Fibroblast of lung (primary cell): ENCODE measurements at places on chromosomes 5 and 9. TPM values are rescaled to one million over a fixed set of nuclear protein-coding genes. Genes with fewer than 3 reads are reported as not detected.

DNA sequence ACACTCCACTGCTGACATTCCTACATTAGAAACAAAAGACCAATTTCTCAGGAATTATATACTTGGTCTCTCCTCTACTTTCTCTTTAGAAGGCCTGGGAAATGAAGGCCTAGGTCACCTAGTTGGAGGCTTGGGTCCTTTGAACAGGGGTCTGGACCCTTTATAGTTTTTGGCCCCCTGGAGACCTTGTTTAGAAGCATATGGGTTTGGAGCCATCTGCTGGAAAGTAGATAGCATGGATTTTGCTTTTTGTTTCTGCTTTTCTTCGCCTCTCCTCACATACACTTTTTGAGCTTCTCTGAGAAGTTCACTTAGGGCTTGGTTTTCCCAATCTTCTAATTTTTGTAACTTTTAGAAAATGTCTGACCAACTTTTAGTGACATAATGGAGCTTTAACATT, 67.1 kb upstream of the CDK20 start:
- no peaks in the 10 kb centered on the region for H3K36me3 ChIP-seq
- peak; percentile 33 for DNase-seq
- H3K4me1 ChIP-seq = no peaks in the 10 kb centered on the region
- no peaks in the 10 kb centered on the region for H3K27me3 ChIP-seq

GRCh38 chr9:108562176-108562575, 293.6 kb downstream of the ACTL7B start:
- no peaks in the 10 kb centered on the region for H3K27me3 ChIP-seq
- peaks cover 3% of the 10 kb centered on the region for H3K4me1 ChIP-seq
- no peak overlapping the region for H3K27ac ChIP-seq
- H3K36me3 ChIP-seq = no peaks in the 10 kb centered on the region

GRCh38 chr5:132380741-132381140, 11.2 kb downstream of the SLC22A5 start:
- H3K4me3 ChIP-seq = no peak overlapping the region
- no peaks in the 10 kb centered on the region for H3K27me3 ChIP-seq
- H3K36me3 ChIP-seq = no peaks in the 10 kb centered on the region
- H3K27ac ChIP-seq = no peak overlapping the region
- H3K4me1 ChIP-seq = peaks cover 3% of the 10 kb centered on the region

DNA sequence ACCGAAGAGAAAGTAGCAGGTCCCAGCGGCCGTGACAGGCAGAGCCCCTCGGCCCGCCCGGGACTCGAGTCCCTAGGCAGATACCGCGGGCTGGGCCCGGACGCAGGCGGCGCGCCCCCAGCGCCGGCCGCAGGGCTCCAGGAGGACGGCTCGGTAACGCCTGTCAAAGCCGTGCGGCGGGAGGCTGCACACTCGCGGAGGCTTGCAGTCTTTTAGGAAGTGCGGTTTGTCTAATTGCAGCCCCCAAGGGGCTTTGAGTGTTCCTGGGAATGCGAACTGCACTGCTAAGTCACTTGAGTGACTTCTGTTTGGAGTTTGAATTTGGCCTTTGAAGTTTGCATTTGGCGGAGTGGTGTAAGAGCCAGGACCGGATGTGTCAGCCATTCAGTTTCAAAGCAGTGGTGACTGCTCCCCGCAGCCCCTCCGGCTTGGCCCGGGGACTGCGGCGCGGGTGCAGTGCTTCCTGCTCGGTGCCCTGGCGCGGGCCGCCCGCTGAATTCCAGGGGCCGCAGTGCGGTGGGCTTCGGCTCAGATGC, 1.3 kb downstream of the MAP3K1 start:
- H3K27ac ChIP-seq = peak overlapping the region; percentile 26
- DNase-seq = peak; percentile 70
- peaks cover 2% of the 10 kb centered on the region for H3K4me1 ChIP-seq
- no peaks in the 10 kb centered on the region for H3K27me3 ChIP-seq
- H3K4me3 ChIP-seq = peak overlapping the region; percentile 87
- no peaks in the 10 kb centered on the region for H3K36me3 ChIP-seq

GRCh38 chr5:55577353-55578060, 42.7 kb upstream of the PLPP1 start:
- H3K27me3 ChIP-seq = no peaks in the 10 kb centered on the region
- no peak overlapping the region for H3K4me3 ChIP-seq
- no peaks in the 10 kb centered on the region for H3K36me3 ChIP-seq
- no peak overlapping the region for H3K27ac ChIP-seq

The PITX1 gene
- 1.7 and 7.0 TPM in 2 replicates for polyA plus RNA-seq

DNA sequence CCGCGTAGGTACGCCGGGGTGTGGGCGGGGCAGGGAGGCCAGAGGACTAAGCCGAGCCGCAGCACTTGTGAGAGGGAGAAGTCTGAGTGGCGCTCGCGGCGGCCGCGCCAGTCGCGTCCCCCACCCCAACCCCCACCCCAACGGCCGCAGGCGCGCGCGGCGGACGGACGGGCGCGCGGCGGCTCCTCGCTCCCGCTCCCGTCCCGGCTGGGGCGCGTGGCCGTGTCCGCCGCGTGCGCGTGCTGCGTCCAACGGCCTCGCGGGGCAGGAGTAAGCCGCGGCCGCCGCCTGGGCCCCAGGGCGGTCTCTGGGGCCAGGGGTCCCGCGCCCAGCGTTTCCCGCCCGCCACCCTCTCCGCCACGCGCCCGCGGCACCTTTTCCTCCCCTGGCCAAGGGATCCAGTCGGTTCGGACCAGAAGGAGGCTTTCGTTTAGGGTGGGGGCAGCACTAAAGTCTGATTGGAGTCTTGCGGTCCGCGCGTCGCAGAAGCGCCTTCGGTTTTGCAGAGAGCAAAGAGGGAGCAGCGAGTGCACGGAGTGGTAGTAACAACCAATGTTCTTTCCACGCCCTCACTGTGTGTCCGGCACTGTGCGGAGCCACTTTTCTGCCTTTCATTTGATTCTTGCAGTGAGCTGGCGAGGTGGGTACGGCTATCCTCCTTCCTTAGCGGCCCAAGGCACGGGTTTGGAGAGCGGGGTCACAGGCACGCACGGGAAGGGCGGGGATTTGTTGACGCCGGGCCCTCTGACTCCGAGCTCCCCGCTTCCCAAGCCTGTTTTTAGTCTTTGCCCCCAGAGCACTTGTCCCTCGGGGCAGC, 483 bp downstream of the G3BP1 start:
- H3K4me3 ChIP-seq = peak overlapping the region; percentile 94
- peak overlapping the region; percentile 90 for H3K27ac ChIP-seq
- peaks cover 5% of the 10 kb centered on the region for H3K4me1 ChIP-seq
- H3K27me3 ChIP-seq = no peaks in the 10 kb centered on the region

DNA sequence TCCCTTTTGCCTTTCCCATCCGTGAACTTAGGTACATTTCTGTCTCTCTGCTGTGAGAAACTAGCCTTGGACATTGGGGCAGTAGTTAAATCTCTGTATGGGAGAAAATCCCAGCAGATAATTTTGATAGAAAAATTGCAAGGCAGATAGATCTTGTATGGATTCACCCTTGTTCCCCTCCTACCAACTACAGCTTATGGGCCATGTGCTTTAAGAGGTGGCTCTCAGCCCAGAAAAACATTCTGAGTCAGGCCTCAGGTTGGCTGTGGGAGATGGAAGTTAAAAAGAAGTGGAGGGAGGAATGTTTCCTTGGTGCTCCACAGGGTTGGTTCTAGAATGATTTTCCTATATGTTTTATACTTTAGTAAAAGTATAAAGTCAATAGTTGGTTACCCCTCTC, 1.4 kb upstream of the KDM3B start:
- no peaks in the 10 kb centered on the region for H3K27me3 ChIP-seq
- H3K4me3 ChIP-seq = no peak overlapping the region
- H3K36me3 ChIP-seq = peaks cover 12% of the 10 kb centered on the region
- DNase-seq = peak; percentile 85
- H3K4me1 ChIP-seq = no peaks in the 10 kb centered on the region
- H3K27ac ChIP-seq = no peak overlapping the region

The FBXL7 gene
- polyA plus RNA-seq = 12.9 and 15.3 TPM in 2 replicates

DNA sequence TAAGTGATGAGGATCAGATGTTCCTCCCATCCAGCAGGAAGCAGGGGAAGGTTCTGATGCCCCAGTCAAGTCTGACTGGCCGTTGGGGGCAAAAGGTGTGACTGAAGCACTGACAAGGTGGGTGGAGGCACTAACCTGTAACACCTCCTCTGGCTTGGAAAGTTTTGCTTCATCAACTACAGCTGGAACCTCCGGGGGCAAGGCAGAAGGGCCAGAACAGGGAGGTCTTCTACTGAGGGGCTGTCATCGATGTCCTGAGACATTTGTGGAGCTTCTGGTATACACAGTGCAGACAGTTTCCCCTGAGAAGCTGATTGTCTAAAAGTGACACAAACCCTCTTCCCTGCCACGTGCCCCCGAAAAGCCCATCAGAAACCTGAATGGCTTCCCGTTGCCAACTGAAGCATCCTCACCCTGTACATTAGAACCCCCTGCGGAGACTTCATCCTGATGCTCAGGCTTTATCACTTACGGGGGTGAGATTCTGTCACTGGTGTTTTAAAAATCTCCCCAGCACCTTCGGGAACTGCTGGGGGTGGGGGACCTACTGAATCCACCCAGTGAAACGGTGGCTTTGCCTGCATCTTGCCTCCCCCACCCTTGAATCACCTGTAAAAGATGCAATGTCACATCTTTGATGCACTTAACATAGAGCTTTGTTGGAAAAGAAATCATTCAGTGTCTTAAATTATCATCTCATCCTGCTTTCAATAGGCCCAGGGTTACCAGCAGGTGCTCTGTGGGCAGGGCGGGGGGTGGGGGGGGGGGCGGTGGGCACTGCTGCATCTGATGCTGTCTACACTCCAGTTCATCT, 24.6 kb downstream of the TRAF1 start:
- H3K27me3 ChIP-seq = no peaks in the 10 kb centered on the region
- no peak overlapping the region for H3K27ac ChIP-seq
- no peaks in the 10 kb centered on the region for H3K4me1 ChIP-seq
- H3K36me3 ChIP-seq = no peaks in the 10 kb centered on the region
- DNase-seq = no peak
- H3K4me3 ChIP-seq = no peak overlapping the region

The NR5A1 gene
- not detected in 2 replicates for polyA plus RNA-seq

The EIF4E1B gene
- polyA plus RNA-seq = not detected in 2 replicates

- no peaks in the 10 kb centered on the region for H3K4me1 ChIP-seq
- DNase-seq = no peak
- no peak overlapping the region for H3K4me3 ChIP-seq
- no peaks in the 10 kb centered on the region for H3K27me3 ChIP-seq
- no peak overlapping the region for H3K27ac ChIP-seq
These were observed 845.3 kb upstream of the PTPRD start for GRCh38 chr9:11457825-11458790.

The PCDHGA1 gene
- polyA plus RNA-seq = 1.1 and 1.6 TPM in 2 replicates

GRCh38 chr9:79080536-79080935, 491.2 kb upstream of the TLE4 start:
- H3K27ac ChIP-seq = no peak overlapping the region
- H3K36me3 ChIP-seq = no peaks in the 10 kb centered on the region
- H3K27me3 ChIP-seq = no peaks in the 10 kb centered on the region
- no peaks in the 10 kb centered on the region for H3K4me1 ChIP-seq
- no peak for DNase-seq

- H3K4me3 ChIP-seq = no peak overlapping the region
- no peak for DNase-seq
- no peaks in the 10 kb centered on the region for H3K36me3 ChIP-seq
These were observed 283.9 kb upstream of the RFX3 start for GRCh38 chr9:3809724-3810123.

The LCN6 gene
- not detected in 2 replicates for polyA plus RNA-seq

GRCh38 chr5:30279237-30279636, 914.2 kb upstream of the CDH6 start:
- no peak overlapping the region for H3K4me3 ChIP-seq
- no peaks in the 10 kb centered on the region for H3K4me1 ChIP-seq
- peak; percentile 63 for DNase-seq
- no peaks in the 10 kb centered on the region for H3K27me3 ChIP-seq

DNA sequence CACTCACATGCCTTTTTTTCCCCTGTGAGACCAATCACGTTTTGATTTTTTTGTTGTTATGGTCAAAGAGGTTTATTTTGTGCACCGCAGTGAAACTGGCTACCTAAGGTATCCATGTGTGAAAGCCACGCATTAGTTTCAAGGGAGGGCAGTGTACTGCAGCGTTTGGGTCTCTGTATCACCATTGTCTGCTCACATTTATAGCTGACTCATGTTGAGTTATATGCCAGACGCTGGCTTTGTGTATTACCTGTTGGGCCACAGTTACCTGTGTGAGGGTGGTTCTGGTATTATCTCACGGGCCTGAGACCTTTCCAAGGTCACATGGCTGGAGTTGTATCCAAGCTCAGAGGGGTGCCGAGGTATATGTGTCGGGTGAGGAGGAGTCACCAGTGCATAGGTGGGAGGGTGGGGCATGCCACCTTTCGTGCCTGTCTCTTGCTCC, 75.8 kb downstream of the ARHGAP26 start:
- H3K36me3 ChIP-seq = no peaks in the 10 kb centered on the region
- no peaks in the 10 kb centered on the region for H3K27me3 ChIP-seq
- H3K4me3 ChIP-seq = no peak overlapping the region
- no peak overlapping the region for H3K27ac ChIP-seq
- peaks cover 2% of the 10 kb centered on the region for H3K4me1 ChIP-seq
- no peak for DNase-seq

The GDA gene
- polyA plus RNA-seq = 0.01 TPM in 1 of 2 replicates, not detected in the other

The C5orf58 gene
- polyA plus RNA-seq = not detected in 2 replicates

GRCh38 chr9:14909181-14909580, 1.0 kb downstream of the FREM1 start:
- DNase-seq = no peak
- H3K27me3 ChIP-seq = no peaks in the 10 kb centered on the region
- no peak overlapping the region for H3K4me3 ChIP-seq

The OR1K1 gene
- not detected in 2 replicates for polyA plus RNA-seq

The C9orf43 gene
- polyA plus RNA-seq = 0.25 and 0.61 TPM in 2 replicates

The AQP7 gene
- polyA plus RNA-seq = 0.05 and 0.09 TPM in 2 replicates

DNA sequence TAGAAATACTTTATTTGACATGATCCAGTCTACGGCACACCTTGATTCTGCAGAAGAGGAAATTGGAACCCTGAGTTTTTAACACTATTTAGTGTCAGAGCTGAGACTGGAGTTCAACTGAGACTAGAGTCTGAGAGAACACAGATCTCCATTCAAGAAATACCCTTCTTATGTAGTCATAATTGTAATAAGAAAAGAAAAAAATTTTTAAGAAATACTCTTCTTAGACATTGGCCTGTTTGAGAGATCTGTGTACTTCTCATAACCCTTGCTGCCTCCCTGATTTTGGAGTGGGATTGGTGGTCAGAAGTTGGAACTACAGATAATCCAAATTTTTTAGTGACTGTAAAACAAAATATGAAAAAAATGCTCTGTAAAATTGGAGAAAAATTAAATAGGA, 253.4 kb downstream of the ARRDC3 start:
- no peaks in the 10 kb centered on the region for H3K36me3 ChIP-seq
- no peak overlapping the region for H3K4me3 ChIP-seq
- H3K4me1 ChIP-seq = peaks cover 12% of the 10 kb centered on the region

The TRIM36 gene
- 0.12 and 0.68 TPM in 2 replicates for polyA plus RNA-seq

GRCh38 chr5:123261752-123262151, 161.5 kb downstream of the CEP120 start:
- H3K27me3 ChIP-seq = no peaks in the 10 kb centered on the region
- H3K27ac ChIP-seq = no peak overlapping the region
- no peak overlapping the region for H3K4me3 ChIP-seq
- DNase-seq = peak; percentile 51
- no peaks in the 10 kb centered on the region for H3K4me1 ChIP-seq

GRCh38 chr9:124766815-124767554, 4.1 kb downstream of the NR6A1 start:
- no peak overlapping the region for H3K4me3 ChIP-seq
- H3K27me3 ChIP-seq = peaks cover 47% of the 10 kb centered on the region

GRCh38 chr5:137891849-137892248, 2.6 kb downstream of the PKD2L2 start:
- H3K27ac ChIP-seq = no peak overlapping the region
- no peaks in the 10 kb centered on the region for H3K36me3 ChIP-seq

The UBE2D2 gene
- polyA plus RNA-seq = 52.9 and 56.5 TPM in 2 replicates

- no peak for DNase-seq
- H3K36me3 ChIP-seq = no peaks in the 10 kb centered on the region
- peaks cover under 1% of the 10 kb centered on the region for H3K4me1 ChIP-seq
These were observed 236.9 kb upstream of the ANKRD55 start for GRCh38 chr5:56470007-56470406.
